Activated T-helper 17 cell treated with anti-CD3 and anti-CD28 coated beads, Interleukin-2, amount 50 U/mL, for 72 hours (primary cell): ENCODE measurements at places on chromosomes 7 and 10. TPM values are rescaled to one million over a fixed set of nuclear protein-coding genes. Genes with fewer than 3 reads are reported as not detected.

DNA sequence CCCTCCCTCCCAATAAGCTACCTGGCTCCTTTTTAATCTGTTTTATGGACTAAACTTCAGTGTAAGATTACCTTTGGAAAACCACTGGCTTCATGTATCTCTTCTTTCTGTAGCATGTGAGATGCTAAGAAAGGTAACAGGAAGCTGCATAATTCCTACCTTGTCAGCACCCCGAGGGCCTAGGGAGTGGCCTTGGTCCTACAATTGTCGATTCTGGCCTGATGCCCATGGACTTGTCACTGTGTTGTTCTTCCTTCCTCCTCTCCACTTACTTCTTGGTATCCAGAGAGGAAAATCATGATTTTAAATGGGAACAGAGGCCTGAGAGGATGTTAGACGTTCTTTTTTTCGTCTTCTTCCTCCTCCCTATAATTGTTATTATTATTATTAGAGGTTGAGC is 42.9 kb upstream of the PDZD8 start:
- H3K4me3 ChIP-seq, result no peak overlapping the region
- H3K36me3 ChIP-seq, result no peaks in the 10 kb centered on the region
- H3K4me1 ChIP-seq, result no peaks in the 10 kb centered on the region

GRCh38 chr7:7956531-7957128 is 12.0 kb upstream of the GLCCI1 start:
- H3K27me3 ChIP-seq, result no peaks in the 10 kb centered on the region
- H3K27ac ChIP-seq, result no peak overlapping the region
- H3K36me3 ChIP-seq, result no peaks in the 10 kb centered on the region
- H3K4me1 ChIP-seq, result peaks cover 4% of the 10 kb centered on the region
- H3K4me3 ChIP-seq, result no peak overlapping the region

Gene FAM25C
- not detected for total RNA-seq

Gene GIMAP1
- 5.1 TPM for total RNA-seq

DNA sequence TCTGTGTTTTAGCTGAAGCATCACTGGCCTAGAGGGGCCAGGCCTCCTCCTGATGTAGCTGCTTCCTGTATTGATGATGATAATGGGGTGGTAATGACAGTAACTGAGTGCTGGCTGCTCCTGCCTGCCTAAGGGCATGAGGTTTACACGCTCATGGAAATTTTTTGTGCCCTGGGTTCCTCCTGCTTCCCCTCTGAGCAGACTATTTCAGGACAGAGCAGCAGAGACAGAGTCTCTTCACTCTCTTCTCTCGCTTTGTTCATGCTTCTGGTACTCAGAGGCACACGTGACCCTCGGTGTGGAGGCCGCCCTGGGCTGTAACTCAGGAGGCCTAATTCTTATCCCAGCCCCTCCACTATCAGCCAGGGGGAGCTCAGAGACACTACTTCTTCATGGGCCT is 27.9 kb downstream of the LRRC20 start:
- peaks cover 3% of the 10 kb centered on the region for H3K27me3 ChIP-seq
- peak overlapping the region; percentile 78 for H3K4me3 ChIP-seq
- no peak for ATAC-seq
- peak overlapping the region; percentile 75 for H3K27ac ChIP-seq

DNA sequence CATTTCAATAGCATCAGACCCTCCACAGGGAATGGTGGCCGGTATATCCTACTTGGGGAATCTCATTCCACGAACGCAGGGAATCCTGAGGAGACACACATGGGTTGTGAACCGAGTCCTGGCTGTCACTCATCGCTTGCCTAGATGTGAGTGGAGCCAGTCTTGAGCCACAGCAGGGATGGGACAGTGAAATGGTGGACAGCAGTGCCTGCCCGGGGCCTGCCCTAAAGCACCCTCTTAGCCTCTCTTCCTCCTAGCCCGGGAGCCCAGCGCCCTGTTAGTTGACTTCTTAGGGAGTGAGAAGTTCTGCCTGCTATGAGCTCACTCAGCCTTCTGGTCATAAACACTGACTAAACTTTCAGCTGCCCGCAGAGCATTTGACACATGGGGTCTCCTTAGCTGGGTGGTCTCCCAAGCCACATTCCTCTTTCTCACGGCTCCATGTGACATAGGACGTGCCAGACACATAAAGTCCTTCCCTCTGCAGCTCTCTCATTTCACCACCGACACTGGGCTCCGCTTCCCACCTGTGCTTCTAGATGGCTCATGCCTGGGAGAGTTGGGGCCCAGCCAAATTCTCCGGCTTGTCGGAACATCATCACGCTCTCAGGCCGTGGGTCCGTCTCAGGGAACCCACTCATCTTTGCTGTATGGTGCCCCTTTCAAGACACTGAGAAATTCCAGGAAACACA is 60.9 kb downstream of the TCERG1L start:
- no peak overlapping the region for H3K27ac ChIP-seq
- no peaks in the 10 kb centered on the region for H3K4me1 ChIP-seq
- ATAC-seq, result no peak
- H3K27me3 ChIP-seq, result no peaks in the 10 kb centered on the region

DNA sequence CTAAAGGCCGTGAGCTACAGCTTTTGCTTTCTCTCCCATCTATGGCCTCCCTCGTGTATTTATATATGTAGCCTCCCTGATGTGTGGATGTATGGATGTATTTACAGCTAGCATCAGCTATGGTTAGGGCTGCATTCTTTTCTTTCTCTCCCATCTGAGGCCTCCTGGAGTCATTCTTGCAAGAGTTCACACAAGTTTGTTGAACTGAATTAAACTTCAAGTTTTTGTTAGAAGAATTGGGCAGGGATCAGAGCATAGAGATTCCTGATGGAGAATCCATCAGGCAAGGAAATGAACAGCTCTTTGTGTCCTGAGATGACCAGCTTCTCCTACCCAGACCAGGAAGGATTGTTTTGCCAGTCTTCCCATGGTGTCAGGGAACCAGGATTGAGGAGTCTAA is 60.3 kb downstream of the AHCYL2 start:
- H3K27me3 ChIP-seq, result no peaks in the 10 kb centered on the region
- H3K36me3 ChIP-seq, result no peaks in the 10 kb centered on the region
- no peak for ATAC-seq
- H3K4me1 ChIP-seq, result no peaks in the 10 kb centered on the region
- peak overlapping the region; percentile 32 for H3K27ac ChIP-seq
- no peak overlapping the region for H3K4me3 ChIP-seq

GRCh38 chr7:102978284-102978683 is 65.5 kb downstream of the LRRC17 start:
- H3K4me1 ChIP-seq, result no peaks in the 10 kb centered on the region
- no peak overlapping the region for H3K4me3 ChIP-seq
- ATAC-seq, result no peak
- peaks cover 8% of the 10 kb centered on the region for H3K27me3 ChIP-seq
- no peaks in the 10 kb centered on the region for H3K36me3 ChIP-seq
- no peak overlapping the region for H3K27ac ChIP-seq

- no peaks in the 10 kb centered on the region for H3K36me3 ChIP-seq
- no peak for ATAC-seq
- no peaks in the 10 kb centered on the region for H3K4me1 ChIP-seq
- H3K27me3 ChIP-seq, result peaks cover 24% of the 10 kb centered on the region
- H3K27ac ChIP-seq, result no peak overlapping the region
- no peak overlapping the region for H3K4me3 ChIP-seq
These were observed 130.2 kb downstream of the KCNMA1 start for GRCh38 chr10:77507291-77507880.

Gene ANXA8L1
- not detected for total RNA-seq
